ENCODE measurements at places on chromosomes 3 and 15.
A peak's percentile ranks its signal among the peaks of the same experiment; 100 is the strongest.

- no peak for DNase-seq
These were observed 79.7 kb downstream of the DZIP3 start for GRCh38 chr3:108669208-108669607.

- DNase-seq, result no peak
These were observed 98.5 kb downstream of the MEGF11 start for GRCh38 chr15:66155065-66155464.

DNA sequence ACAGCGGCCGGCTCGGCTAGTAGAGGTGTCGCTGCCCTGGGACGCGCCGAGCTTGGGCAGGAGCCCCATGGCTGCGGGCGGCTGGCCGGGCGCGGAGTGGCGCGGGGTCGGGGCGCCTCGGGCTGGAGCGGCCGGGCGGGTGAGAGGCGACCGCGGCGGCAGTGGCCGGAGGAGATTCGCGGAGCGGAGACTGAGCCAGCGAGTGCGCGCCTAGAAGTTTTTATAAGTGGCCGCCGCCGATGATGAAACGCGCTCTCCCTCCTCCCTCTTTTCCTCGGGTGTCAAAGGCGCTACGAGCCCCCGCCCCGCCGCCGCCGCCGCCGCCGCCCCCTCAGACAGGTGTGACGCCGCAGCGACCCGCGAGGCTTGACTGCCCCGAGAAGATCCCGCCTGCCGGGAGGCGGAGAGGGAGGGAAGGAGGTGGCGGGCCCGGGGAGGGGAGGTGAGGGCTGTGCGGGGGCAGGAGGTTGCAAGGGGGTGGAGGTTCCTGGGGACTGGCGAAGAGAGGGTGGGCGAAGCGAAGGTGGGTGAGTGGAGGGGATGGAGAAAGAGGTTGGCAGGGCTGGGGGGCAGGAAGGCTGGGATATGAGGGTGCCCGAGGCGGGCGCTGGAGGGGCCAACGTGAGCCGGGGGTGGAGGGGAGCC, at the start of gene SLCO2A1:
Gene SLCO2A1, minus strand, starts transcription at position 192 of the 645 bp plus-strand sequence. Its CDS starts 123 bp downstream, at position 69.
- peak; percentile 74 for DNase-seq

DNA sequence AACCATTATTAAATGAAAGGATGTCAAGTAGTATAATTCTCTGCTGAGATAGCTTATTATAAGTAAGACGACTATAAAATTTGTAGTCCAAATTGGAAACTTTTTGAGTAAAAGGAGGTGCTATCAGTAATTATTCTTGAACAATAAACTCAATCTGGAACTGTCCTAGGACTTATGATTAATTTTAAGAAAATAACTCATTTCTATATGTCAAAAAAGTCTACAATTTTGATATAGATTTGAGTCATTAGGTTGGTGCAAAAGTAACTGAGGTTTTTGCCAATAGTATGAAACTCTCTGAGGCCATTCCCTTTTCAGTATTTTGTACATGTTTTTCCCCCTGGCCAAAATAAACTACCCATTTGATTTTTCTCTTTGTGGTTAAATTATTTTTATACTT, 41.0 kb downstream of the LEKR1 start:
- DNase-seq, result no peak

DNA sequence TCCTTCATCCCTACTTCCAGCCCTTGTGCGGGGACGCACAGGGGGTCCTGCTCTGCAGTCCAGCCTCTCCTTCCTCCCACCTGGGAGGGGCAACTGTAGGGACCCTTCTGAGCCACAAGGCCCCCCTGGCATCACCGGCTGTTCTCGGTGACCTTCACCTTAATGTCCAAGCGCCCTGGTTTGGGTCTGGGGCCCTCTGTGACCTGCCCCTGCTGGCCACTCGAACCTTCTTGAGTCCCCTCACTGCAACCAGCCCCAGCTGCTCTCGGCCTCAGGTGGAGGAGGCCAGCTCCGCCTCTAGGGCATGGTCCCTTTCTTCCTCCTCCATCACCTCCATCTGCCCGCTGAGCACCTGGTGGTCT, 57.9 kb downstream of the RGMA start:
- no peak for DNase-seq

GRCh38 chr15:69531665-69532027, 79.0 kb downstream of the RPLP1 start:
- no peak for DNase-seq

GRCh38 chr3:42288385-42288784, 22.4 kb upstream of the CCK start:
- no peak for DNase-seq

DNA sequence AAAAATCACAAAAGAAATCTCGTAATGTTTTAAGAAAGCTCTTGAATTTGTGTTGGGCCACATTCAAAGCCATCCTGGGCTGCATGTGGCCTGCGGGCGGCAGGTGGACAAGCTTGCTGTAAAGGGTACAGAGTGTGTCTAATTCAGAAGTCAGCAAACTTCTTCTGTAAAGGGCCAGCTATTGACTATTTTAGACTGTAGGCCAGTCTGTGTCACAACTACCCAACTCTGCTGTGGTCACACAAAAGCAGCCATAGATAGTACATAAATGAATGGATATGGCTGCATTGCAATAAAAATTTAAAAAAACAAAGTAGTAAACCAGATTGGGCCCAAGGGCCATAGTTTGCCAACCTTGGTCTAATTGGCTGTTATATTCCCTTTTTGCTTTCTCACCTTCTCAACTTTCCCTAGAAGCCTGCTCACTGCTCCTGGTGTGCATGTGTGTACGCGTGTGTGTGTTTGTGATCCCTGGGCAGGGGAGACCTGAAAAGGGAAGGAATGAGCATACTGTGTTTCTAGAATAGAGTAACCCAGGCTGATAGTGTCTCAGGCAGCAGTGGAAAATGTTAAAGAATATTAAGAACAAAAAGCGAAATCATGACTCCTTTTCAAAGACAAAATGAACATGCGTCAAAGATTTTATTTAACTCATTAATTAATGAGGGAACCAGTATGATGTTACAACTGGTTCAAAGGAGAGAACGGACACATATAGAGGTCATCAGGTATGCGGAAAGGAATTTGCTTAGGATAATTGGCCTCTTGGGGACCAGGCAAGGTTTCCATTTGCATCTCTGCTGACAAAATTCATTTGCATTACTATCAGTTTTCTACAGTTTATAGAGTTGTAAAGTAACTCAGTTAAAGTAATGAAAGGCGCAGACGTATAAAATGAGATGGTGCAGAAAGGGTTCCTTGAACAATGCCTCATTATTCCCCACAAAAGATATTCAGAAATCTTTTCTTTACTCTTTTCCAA, 248.0 kb downstream of the THSD4 start:
- no peak for DNase-seq

DNA sequence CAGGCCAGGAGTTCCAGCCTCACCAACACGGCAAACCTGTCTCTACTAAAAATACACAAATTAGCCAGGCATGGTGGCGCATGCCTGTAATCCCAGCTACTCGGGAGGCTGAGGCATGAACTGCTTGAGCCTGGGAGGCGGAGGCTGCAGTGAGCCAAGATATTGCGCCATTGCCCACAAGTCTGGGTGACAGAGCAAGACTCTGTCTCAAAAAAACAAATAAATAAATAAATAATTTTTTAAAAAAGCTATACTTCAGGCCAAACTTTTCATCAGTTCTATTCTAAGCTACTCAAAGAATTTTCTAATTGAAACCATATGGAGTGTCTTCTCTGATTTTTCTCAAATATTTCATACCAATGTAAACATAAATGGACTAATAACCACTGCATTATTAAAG, 43.5 kb downstream of the PHC3 start:
- DNase-seq, result no peak

GRCh38 chr3:57951066-57951882, 56.9 kb upstream of the FLNB start:
- DNase-seq, result no peak

DNA sequence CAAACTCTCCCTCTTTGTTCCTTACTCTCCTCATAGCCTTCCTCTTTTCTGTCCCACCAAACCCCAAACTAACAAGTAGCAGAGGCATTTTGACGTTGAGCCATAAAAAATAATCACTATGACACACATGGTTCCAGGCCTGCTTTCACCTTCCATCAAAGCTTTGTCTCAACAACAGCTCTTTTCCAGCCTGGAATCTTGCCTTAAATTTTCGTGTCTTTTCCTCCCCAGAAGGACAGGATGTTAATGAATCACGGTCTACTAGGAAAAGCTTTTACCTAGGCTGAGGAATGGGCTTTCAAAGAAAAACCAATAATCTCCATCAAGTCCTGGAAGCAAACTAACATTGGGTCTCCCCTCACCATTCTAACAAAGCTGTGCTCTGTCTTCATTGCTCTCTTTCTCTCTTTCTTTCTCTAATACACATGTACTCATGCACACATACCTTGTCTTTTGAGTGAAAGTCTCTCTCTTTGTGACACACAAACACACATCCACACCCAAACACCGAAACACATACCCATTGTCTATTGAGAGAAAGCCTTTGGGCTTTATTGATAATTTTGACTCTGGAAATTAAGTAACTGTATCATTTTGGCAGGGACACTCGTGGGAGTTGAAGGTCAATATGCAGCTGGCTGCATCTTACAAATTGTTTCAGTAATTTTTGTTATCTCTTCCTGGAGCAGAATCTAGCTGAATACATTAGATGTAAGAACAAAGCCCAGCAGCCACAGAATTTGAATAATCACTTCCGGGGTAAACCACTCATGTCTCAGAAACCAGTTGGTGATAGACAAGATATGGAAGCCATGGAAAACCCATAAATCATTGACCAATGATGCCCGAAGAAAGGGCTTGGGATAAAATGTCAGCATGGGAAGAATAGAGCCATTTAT, 107.4 kb upstream of the SLC4A7 start:
- DNase-seq, result no peak

DNA sequence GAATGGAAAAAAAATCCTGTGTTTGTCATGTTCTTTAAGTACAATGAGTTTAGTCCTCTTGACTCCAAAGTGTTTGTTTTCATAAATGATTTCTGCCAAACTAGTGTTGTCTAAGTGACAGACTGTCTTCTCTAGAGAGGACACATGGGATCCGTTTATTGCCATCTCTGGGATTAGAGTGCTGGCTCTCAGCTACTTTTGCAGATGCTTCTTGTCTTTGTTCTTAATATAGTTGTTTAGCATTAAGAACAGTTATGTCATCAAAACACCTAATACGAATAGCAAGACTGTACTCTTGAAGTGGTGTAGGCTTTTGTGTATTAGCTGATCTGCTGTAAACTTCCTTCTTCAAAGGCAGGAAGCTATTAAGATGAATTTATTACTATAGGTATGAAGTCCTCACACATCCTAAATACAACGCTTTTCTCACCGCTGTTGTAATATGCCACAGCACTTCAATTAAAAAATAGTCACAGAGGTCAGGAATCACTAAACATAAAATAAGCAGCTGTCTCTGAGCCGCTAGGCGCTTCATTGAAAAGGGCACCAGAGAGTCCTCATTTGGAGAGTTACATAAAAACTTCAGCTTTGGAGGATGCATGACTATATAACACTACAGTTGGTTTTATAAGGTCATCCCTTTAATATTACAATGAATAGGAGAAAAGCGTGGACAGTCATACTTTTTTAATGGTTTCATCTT, 128.3 kb upstream of the ZNF385D start:
- DNase-seq, result no peak

DNA sequence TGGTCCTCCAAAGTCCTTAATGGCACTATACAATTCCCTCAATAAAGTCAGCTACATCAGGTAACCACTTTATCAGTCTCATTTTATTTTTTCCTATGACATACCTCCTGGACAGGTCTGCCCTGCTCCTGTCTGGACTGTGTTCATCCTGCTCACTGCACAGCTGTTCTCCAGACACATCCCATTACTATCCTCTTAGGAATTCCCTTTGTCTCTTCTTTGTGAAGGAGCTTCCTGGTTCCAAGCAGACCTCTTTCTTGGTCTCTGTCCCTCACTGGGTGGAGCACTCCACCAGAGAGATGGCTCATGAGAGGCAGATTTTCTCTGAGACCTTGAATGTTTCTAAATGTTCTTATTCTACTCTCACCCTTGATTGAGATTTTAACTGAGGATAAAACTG, 60.1 kb downstream of the KY start:
- DNase-seq, result no peak

GRCh38 chr15:27241943-27242342, 271.0 kb downstream of the GABRG3 start:
- no peak for DNase-seq

- DNase-seq, result no peak
These were observed 18.1 kb upstream of the SLC22A13 start for GRCh38 chr3:38247366-38248035.

- DNase-seq, result no peak
These were observed 264.7 kb upstream of the NECTIN3 start for GRCh38 chr3:110806924-110807323.

- no peak for DNase-seq
These were observed 424.8 kb upstream of the TPM1 start for GRCh38 chr15:62617741-62618140.

DNA sequence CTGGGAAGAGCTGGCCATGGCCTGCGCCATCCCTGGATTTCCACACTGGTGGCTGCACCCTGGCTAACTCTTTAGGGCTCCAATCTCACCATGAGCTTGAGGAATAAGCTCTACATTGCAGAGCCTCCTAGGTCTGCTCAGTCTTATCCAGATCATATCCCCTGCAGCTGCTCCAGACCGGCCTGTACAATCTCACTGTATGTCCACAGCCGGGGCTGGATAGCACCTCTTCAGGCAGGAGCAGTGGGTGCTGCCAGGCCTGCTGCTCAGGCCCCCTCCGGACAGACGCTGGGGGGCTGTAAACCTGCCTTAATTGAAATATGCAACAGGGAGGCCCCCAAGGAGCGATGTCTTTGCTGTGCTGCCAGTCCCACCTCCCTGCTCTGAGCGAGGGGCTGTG, 15.6 kb downstream of the INSYN1 start:
- no peak for DNase-seq

- no peak for DNase-seq
These were observed 1.4 kb downstream of the PFN2 start for GRCh38 chr3:149969110-149969939.

- no peak for DNase-seq
These were observed 8.7 kb downstream of the HYPK start for GRCh38 chr15:43808960-43809678.

DNA sequence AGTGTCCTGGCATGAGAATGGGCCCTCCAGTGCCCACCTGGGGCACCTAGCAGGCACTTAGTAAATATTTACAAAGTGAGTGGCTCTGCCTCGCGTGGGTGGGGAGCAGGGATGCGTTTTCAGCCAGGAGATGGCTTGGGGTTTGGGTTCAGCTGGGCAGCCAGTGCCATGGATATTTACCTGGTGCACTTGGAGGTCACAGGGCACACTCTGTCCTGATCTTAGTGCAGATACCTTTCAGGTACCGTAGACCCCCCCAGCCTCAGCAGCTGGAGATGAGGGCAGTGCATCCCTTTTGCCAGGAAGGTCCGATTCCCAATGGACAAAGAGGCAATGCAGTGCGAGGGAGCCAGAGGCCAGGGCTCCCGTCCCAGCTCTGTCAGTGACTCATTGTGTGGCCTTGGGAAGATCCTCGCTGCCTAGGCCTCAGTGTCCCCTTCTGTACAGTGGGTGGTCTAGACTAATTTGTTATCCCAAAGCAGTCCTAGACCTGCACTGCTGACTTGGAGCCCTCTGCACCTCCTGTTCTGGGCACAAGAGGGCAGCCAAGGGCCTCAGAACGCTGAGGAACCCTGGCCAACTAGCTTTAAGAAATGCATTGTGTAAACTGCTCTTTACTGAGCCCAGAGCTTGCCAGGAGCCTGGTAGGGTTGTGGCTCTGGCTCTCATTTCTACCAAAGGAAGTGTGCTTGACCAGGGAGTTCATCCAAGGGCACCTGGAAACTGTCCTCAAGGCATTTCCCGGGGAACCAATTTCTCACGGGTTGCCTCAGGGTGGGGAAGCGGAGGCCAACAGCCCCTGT, 16.0 kb downstream of the HDAC11 start:
- no peak for DNase-seq

Data from esophagus muscularis mucosa (tissue), 4 donors.